ENCODE measurements at places on chromosomes 5 and 9.

DNA sequence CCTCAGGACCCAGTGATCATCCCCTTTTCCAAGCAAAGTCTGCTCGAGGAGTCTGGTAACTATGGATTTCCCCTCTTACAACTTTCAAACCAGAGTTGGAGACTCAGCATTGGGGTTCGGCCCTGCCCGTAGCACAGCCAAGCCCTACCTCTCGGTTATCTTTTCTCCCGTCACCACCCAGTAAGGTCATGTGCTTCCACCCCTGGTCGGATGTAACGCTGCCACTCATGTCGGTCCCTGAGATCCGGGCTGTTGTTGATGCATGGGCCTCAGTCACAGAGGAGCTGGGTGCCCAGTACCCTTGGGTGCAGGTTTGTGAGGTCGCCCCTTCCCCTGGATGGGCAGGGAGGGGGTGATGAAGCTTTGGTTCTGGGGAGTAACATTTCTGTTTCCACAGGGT, 1.2 kb downstream of the GALT start:
- DNase-seq, result no peak

- no peak for DNase-seq
Observed at GRCh38 chr9:1173993-1174392, 123.8 kb downstream of the DMRT2 start.

- peak; percentile 85 for DNase-seq
Observed at GRCh38 chr9:76374783-76375559, 19.3 kb downstream of the RFK start.

- DNase-seq, result no peak
Observed at GRCh38 chr5:94057217-94057616, 315.8 kb upstream of the POU5F2 start.

GRCh38 chr9:117091529-117091928, 323.3 kb downstream of the ASTN2 start:
- no peak for DNase-seq

GRCh38 chr9:93814077-93814956, 140.8 kb downstream of the BARX1 start:
- no peak for DNase-seq

GRCh38 chr9:2236850-2237249, 221.7 kb downstream of the SMARCA2 start:
- no peak for DNase-seq

DNA sequence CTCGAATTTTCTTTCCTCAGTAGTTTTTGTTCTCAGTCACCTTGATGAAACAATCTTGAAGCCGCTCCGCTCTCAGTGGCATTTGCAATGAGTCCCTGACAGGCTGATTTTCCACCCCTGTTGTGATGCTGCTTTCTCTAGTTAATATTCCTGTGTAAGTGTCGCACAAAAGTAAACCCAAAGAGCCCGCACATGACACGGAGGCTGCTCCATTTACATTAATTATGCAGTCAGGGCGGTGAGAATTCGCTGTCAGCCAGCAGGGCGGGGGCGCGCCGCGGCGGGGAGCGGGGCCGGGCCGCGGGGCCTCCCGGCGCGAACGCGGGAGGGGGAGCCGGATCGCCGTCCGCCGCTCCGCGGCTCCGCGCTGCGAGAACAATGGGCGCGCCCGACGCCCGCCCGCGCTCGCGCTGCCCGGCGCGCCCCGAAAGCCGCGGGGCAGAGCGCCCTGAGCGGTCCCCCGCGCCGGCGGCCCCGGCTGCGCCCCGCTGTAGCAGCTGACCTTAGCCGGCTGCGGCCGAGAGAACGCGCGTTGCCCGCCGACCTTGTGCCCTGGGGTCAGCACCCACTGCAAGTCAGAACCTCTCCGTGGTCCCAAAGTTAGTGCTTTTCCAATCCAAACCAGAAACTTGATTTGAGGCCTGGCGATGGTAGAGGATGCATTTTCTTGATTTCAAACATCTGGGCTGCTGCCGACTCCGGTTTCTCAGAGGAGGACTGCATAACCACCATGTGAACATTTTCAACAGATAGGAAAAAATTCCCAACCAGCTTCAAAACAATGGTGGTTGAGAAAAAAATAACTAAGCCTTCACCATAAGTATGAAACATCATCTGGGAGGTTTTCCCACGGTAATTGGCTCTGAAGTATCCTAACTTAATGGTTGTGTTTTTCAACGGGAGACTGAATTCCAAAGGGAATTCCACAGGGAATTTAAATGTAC, 142.6 kb downstream of the PBX3 start:
- DNase-seq, result no peak

GRCh38 chr5:112776301-112776856, 38.7 kb downstream of the APC start:
- no peak for DNase-seq

GRCh38 chr9:88319936-88320747, 68.1 kb upstream of the SPIN1 start:
- DNase-seq, result peak; percentile 9

- DNase-seq, result no peak
Observed at GRCh38 chr5:81717226-81717625, 33.7 kb downstream of the SSBP2 start.

DNA sequence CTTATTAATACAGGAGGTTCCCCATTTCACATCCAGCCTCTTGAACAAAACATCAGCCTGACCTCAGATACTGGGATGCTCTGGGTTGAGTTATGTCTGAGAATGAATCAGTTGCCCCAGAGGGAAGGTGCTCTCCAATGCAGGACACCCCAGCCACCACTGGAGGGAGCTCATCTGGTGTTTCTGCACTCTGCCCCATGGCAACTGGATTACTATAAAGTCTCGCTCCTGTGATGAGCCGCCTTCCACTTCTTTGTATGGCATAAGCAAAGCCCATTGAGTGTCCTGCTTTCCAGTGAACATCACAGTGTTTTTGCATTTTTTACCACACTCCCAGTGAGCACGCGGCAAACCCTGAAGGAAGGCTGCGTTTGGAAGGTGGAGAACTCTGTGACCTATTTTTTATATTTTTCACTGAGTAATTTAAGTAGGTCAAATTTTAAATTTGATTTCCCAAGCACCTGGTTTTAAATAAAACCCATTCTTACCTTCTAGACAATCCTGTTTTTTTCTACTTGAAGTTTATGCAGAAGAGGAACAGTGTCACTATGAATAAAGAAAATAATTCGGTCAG, 176.9 kb upstream of the WWC1 start:
- DNase-seq, result no peak

- DNase-seq, result no peak
Observed at GRCh38 chr5:2753452-2754420, 2.3 kb upstream of the IRX2 start.

All from glomerular endothelial cell (primary cell).